ENCODE measurements at places on chromosomes 3 and 15. TPM values are rescaled to one million over a fixed set of nuclear protein-coding genes. Genes with fewer than 3 reads are reported as not detected.

B3GALNT1 gene
- 25.7 TPM for total RNA-seq

HERC2 gene
- 58.4 TPM for total RNA-seq

EHHADH gene
- 27.9 TPM for total RNA-seq

ZPLD1 gene
- total RNA-seq = 1.2 TPM

DNA sequence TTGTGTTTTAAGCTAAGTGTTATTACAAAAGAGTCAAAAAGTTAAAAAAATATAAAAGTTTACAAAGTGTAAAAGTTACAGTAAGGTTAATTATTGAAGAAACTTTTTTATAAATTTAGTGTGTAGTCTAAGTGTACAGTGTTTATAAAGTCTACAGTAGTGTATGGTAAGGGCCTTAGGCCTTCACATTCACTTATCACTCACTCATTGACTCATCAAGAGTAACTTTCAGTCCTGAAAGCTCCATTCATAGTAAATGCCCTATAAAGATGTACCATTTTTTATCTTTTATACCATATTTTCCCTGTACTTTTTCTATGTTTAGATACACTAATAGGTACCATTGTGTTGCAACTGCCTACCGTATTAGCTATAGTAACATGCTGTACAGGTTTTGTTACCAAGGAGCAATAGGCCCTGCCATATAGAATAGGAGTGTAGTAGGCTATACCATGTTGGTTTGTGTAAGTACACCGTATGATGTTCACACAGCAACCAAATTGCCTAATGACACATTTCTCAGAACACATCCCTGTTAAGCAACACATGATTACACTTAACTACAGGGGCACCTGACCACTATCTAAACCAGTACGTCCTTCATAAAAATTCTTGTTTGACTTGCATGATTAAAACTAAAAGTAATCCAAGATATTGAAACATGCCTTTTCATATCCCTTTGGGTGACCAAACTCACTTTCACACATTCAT is 17.2 kb downstream of the RAD18 start:
- no peak for DNase-seq

GRCh38 chr3:193826159-193826795 is 233.3 kb downstream of the OPA1 start:
- peak; percentile 60 for DNase-seq

PCOLCE2 gene
- total RNA-seq = 1.9 TPM

B3GNT5 gene
- total RNA-seq = 9.9 TPM

DNA sequence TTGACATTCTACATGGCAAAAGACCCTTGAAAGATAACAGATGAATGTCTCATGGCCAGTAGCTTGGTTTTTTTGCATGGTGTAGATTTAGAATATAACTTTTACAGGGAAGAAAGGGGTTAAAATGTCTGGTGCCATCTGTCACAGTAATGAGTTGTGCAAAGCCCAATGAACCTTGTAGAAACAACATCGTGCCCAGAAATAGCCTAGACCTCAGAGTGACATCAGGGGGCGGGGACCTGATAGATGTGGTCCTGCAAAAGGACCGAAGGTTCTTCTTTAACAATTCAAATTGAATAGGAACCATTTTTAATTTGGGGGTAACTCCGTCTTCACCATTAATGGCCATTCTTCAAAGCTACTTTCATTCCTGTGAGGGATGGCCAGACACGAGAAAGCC is 254.1 kb upstream of the CTDSPL start:
- no peak for DNase-seq

GRCh38 chr3:33954956-33955355 is 156.5 kb downstream of the PDCD6IP start:
- DNase-seq = no peak

- DNase-seq = no peak
Measured at GRCh38 chr3:50519471-50520089, 16.1 kb upstream of the CACNA2D2 start.

DNA sequence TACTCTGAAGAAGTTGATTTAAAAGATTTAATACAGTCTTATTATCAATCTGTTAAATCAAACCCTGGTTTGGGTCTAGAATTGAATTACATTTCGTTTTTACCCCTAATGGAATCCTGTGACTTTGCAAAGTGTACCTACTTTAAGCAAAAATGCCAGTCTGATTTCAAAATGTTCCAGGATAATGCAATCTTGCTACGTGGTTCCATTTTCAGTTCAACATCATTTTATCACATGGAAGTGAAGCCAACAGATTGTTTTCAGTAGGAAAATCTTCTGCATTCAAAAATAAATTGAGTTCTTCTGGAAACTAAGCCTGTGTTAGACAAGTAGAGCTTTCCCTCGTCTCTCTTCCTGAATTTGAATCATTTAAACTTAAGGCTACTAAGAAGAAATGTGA is 356.4 kb downstream of the CHST2 start:
- DNase-seq = no peak

DNA sequence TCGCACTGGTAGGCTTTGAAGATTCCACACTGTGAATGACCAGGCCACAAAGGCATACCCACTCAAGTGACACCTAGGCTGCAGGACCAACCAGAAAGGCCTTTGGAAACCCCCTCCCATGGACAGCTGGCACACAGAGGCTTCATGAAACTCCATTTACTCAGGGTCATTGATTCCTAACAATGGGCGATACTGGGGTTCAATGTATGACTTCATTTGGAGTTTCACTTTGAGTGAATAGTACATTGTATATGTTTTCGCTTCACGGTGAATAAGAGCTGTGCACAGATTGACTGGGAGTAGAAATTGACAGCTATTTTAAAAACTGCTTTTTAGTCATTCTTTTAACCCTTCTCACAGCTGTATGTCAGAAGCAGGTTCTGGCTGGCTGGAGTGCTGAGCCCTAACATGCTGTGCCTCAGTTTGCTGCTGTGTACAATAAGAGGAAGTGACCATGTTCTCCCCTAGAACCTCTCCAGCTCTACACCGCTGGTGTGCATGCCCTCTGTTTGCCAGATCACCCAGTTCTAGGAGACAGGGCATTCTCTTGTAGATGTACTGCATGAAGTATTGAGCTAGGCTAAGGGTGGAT is 15.4 kb upstream of the CX3CR1 start:
- DNase-seq = no peak

- no peak for DNase-seq
Measured at GRCh38 chr3:169613053-169613803, 50.3 kb downstream of the MECOM start.

TLR9 gene
- 0.94 TPM for total RNA-seq

DNA sequence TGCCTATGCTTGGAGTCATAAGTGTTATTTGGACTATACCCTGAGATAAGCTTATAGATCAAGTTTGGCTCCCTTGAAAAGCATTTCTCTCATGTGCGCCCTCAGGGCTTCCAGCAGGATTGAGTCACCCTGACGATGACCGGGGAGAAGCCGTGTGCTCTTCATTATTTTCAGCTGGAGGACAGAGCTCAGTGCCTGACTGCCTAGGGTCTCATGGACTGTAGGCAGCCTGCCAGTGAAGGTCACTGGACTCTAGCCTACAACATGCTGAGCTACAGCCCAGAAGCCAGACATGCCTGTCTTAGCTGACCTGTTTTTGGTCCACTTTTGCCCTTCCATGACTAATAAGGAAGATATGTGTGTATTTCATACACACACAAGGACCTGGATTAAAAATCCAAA is 31.6 kb upstream of the NUDT16 start:
- no peak for DNase-seq

GRCh38 chr15:56792211-56792610 is 58.9 kb upstream of the ZNF280D start:
- DNase-seq = no peak

DNA sequence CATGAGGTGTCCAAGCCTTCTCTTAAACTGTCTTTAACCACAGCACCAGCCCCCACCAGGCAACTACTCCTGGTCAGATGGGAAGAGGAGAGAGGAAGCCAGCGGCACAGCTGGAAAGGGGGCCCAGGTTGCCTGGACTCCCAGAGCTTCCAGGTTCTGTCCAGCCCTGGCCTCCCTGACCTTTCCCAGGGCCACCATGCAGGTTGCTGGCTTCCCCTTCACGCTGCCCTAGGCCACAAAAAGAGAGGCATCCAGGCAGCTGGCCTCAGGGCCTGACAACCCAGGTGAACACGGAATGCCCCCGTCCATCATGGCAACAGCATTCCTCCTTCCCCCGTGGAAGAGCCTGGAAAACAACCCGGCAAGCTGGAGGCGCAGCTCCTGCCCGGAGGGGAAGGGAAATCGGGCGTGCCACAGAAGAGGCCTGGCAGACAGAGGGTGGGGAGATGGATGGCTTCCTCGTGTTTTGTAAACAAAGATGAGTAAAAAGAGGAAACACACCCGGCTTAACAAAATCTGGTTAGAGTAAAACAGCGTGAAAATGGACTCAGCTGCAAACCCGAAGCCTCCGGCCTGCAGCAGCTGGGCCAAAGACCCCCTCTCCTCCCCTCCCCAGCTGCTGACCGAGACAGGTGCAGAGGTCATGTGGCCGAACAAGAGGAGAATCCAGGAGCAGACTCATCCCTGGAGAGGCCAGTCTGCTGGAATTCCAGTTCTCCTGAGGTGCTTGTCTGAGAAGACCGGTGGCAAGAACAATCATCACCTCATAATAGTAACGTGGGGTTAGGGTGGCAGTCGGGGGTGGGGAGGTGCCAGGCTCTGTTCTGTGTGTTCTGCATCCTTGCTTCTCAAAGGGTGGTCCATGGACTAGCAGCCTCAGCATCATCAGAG is 15.5 kb downstream of the BMF start:
- peak; percentile 77 for DNase-seq

DNA sequence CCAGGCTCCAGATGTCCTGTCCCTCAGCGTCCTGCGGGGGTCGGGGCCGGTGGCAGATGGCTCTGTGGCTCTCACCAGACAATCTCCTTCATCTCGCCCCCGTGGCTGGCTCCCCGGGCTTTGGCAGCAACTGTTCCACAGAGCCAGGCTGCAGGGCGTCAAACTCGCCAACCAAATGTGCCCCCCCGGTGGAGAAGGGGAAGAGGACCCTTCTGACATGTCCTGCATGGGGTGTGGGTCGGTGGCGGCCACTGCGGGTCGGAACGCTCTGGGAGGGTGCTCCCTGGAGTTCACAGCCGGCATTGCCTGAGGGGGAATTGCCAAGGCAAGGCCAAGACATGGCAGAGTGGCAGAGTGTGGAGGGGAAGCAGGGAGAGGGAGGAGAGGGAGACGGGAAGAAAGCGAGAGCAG is 36.0 kb downstream of the BDH1 start:
- no peak for DNase-seq

GRCh38 chr15:63045465-63045840 is 2.9 kb downstream of the TPM1 start:
- no peak for DNase-seq

GRCh38 chr3:49158103-49158709 is 7.9 kb downstream of the CCDC71 start:
- no peak for DNase-seq

DNA sequence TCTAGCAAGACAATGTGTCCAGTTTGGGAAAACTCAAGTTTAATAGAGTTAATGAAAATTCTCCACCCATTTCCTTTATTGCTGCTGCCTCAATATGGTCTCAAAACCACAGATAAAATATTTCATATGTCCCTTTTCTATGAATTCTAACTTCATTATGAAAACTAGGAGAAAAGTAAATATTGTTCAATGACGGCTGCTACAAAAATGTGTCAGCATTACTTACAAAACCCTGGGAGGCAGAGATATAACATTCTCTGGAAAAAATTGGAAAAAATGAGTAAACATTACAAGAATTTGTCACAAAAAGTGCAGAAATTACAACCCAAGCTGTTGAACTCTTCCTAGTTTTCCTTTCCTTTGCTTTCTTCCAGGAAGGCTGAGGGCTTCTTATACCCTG is 22.2 kb upstream of the FBN1 start:
- DNase-seq = no peak

DNA sequence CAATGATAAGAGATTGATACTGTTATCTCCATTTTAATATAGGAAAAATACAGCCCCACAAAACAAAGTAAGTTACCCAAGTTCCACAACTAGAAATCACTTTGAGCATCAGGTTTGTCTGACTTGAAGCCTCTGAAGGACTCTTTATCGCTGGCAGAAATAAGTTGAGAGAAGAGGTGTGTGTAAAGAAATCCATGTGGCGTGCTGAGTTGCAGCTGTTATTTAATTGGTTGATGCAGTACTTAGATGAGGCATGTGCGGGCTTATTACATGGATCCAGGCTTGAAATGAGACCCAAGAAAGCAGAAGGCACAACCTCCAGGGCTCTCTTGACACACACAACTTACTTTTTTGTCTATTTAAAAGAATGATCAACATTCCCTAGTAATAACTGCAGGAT is 221.3 kb downstream of the PDZRN3 start:
- DNase-seq = no peak

GRCh38 chr3:131033480-131034080 is 6.9 kb downstream of the NEK11 start:
- DNase-seq = peak; percentile 51

DNA sequence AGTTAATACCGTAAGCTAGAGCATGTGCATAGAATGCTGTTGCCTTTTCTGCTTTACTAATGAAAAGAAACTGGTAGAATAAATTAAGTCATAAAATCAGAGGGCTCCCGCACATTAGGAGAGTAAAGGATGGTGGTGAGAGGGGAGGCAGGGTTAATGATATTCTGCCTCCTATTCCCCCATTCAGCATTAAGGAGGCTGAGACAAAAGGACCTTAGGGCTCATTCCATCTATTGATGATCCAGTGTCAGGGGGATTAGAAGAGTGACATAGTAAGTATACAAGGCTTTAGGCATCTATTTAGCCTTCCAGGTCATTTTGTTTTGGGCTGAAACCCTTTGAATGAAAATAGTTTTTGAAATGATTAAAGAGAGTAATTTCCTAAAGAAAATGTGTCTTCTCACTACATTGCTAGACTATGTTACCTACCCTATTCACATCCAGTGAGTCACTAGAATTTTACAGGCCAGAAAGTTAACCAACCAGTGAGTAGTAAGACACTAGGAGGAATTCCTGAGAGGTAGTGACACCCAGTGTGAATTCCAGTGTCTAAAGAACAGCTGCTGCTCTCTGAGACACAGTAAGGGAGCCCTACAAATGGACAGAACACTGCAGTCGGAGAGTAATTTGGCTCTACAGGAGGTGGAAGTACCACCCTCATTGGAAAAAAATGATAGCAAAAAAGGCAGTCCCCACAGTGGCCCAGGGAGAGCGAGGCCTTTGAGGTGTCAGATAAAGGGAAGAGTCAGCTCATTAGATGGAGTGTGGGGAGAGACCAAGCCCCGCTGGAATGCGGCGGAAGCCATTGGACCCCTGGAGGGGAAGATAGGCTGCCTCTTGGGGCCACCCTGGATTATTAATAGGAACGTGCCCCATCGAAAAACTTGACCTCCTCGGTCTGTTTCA is 67.6 kb downstream of the TUSC7 start:
- no peak for DNase-seq
